ENCODE measurements at places on chromosomes 1 and 21. TPM values are rescaled to one million over a fixed set of nuclear protein-coding genes. Genes with fewer than 3 reads are reported as not detected.

Gene CDA
- 3.5 TPM for total RNA-seq

Gene DNALI1
- total RNA-seq, result 3.1 TPM

Gene S100A7A
- total RNA-seq, result not detected

Gene AMY1C
- total RNA-seq, result not detected

Measured in Right ventricle myocardium superior (tissue), 1 donor.